Keratinocyte (primary cell): ENCODE measurements at places on chromosomes 5 and 9.

GRCh38 chr9:79651251-79651795, 79.6 kb downstream of the TLE4 start:
- no peak for DNase-seq

DNA sequence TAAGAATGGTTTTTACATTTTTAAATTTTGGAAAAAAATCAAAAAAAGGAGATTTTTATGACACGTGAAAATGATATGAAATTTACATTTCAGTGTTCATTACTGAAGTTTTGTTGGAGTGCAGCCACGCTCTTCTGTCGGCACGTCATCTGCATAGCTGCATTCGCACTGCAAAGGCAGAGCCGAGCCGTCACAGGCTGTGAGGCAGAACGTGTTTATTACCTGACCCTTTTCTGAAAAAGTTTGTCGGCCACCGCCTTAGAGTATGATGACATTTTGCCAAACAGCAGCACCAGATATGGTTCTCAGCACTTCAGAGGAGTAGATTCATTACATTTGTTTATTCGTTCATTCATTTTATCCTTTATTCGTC, 24.1 kb downstream of the HRH2 start:
- no peak for DNase-seq

- DNase-seq, result peak; percentile 55
Observed at GRCh38 chr5:175246242-175246888, 197.6 kb downstream of the DRD1 start.

DNA sequence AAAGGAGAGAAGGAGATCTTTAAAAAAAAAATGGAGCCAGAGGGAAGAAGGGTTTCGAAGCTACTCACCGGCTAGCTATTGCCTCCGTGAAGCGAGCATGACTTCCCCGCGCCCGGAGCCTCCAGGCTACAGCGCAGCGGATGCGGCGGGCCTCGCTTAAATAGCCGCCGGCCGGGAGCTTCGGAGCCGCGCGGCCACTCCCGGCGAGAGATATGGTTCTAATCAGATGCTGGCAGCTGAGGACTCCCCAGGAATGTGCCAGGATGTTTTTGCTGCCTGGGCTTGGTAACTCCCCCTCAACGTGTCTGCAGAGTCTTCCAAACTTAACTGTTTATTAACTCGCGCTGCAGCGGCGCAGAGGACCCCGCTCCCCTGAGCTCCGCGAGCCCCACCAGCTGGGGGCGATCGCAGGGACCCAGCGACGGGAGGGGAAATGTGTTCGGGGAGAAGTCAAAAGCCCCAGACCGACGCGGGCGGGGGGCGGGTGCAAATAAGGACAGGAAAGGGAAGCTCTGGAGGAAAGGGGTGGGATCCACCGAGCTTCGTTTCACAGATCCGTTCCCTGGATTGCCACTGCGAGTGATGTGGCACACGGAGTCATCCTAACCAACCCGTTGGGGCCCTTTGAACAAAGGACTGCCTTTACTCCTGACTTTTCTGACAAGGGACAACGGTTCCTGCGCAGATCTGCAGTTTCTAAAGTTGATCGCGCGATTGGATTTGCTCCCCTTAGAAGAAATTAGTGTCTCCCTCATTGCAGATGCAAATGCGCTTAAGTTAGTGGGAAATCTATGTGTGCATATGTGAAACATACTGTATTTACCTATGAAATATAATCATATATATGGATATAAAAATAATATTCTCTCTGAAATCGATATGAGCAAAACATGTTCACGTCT, at the start of gene DAB2:
Gene DAB2, minus strand, starts transcription at position 245 of the 902 bp plus-strand sequence. CDS start 30,660 bp downstream, outside the sequence.
- peak; percentile 21 for DNase-seq

DNA sequence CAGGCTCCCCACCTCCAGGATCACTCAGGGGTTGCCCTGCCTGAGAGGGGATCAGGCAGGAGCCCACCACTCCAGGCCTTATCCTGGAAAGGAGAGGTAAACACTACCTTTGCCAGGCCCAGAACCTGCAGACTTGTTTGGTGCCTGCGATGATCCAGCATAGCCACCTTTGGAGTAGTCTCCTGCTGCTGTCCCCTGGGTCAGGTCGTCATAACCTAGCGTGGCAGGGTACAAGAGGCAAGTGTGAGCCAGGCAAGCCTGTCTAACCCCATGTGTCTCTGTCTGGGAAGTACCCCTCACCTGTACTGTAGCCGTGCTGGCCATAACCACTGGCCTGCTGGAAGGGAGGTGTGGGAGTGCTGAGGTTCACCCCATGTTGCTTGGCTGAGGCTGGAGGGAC, 106.1 kb downstream of the UBE2R2 start:
- DNase-seq, result no peak

- DNase-seq, result no peak
Observed at GRCh38 chr9:132239999-132240840, 78.4 kb downstream of the NTNG2 start.

DNA sequence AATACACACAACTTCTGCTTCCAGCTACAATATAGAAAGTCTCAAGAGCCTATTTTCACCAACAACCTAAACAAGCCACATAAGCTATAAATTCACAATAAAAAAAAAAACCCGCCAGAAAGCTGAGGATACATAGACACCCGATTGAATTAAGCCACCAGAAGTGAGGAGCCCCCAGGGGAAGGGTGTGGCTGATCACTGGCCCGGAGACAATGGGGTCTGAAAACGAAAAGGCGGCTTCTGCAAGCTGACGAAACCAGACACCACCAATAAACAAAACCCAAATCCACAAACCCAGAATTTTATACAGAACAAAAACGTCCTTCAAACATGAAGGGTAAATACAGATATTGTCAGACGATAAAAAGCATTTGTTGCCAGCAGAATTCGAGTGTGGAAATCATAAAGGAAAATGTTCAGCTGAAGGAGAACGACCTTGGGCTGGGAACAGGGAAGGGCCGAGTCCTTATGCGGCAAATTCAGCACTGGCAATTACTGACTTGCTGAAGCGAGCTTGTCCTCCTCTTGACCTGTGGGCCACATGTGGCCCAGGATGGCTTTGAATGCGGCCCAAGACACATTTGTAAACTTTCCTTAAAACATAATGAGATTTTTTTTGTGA, 39.6 kb upstream of the CEP72 start:
- DNase-seq, result no peak

DNA sequence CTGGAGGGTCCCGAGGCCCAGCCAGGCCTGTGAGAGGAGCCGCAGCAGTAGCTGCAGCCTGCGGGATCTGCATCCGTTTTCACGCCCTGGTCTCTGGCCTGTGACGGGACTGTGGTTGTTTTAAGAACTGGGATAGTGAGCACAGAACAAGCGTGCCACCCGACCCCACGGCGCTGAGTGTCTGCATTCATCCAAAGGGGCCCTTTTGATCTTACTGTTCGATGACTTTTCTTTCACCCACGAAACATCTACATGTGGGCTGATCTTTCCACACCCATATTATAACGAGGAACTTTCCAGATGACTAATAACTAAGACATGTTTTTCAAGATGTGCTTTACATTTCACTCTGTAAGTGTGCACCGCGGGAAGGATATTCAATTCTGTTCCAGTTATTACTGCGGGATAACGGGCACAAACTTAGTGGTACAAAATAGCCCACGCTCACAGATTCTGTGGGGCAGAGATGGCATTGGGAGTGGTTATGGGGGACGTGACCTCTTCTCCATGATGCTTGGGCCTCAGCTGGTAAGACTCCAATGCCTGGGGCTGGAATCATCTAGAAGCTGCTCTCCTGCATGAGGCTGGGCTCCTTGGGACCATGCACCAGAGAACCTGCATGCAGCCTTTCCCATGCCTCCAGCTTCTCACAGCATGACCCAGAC, 165.0 kb downstream of the SYK start:
- DNase-seq, result no peak

- peak; percentile 73 for DNase-seq
Observed at GRCh38 chr9:133067813-133068212, 6.0 kb downstream of the CEL start.

- no peak for DNase-seq
Observed at GRCh38 chr5:150313501-150313900, 10.8 kb upstream of the ARSI start.

GRCh38 chr5:133252133-133252480, 200.3 kb downstream of the HSPA4 start:
- no peak for DNase-seq

GRCh38 chr5:34736445-34737115, 80.5 kb downstream of the RAI14 start:
- DNase-seq, result peak; percentile 5

- DNase-seq, result no peak
Observed at GRCh38 chr5:11143456-11144267, 382.6 kb upstream of the DAP start.

DNA sequence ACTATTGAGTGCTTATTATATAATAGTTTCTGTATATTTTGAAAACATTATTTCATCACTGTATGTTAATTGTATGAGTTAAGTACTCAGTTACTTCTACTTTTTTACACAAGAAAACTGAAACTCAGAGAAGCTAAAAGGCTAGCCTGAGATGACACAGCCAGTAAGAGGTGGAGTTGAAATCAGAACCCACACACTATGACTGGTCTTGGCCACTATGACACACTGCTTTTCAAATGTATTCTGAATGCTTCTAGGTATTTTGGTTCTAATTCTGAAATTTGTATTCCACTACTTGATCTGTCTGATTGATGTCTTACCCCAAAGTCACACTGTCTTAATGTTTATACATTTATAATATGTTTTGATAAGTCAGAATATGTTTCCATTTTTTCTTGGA, 181.8 kb downstream of the ZDHHC21 start:
- no peak for DNase-seq

GRCh38 chr5:135600971-135601381, 22.2 kb upstream of the CXCL14 start:
- DNase-seq, result no peak

- no peak for DNase-seq
Observed at GRCh38 chr9:121963528-121963995, 129.5 kb downstream of the TTLL11 start.

GRCh38 chr9:69012696-69013381, 1.1 kb downstream of the PRKACG start:
- DNase-seq, result no peak

GRCh38 chr5:149615976-149616375, 34.7 kb downstream of the ARHGEF37 start:
- no peak for DNase-seq
